ENCODE measurements at places on chromosomes 6 and 20. TPM values are rescaled to one million over a fixed set of nuclear protein-coding genes. Genes with fewer than 3 reads are reported as not detected.

Gene RBCK1
- 73.9 TPM for total RNA-seq

- DNase-seq = no peak
These were observed 164.2 kb downstream of the SLC24A3 start for GRCh38 chr20:19376451-19377229.

GRCh38 chr6:2213086-2213485, 32.3 kb downstream of the GMDS start:
- no peak for DNase-seq

GRCh38 chr6:90894285-90895130, 307.6 kb upstream of the MAP3K7 start:
- no peak for DNase-seq

Gene PSORS1C2
- not detected for total RNA-seq

DNA sequence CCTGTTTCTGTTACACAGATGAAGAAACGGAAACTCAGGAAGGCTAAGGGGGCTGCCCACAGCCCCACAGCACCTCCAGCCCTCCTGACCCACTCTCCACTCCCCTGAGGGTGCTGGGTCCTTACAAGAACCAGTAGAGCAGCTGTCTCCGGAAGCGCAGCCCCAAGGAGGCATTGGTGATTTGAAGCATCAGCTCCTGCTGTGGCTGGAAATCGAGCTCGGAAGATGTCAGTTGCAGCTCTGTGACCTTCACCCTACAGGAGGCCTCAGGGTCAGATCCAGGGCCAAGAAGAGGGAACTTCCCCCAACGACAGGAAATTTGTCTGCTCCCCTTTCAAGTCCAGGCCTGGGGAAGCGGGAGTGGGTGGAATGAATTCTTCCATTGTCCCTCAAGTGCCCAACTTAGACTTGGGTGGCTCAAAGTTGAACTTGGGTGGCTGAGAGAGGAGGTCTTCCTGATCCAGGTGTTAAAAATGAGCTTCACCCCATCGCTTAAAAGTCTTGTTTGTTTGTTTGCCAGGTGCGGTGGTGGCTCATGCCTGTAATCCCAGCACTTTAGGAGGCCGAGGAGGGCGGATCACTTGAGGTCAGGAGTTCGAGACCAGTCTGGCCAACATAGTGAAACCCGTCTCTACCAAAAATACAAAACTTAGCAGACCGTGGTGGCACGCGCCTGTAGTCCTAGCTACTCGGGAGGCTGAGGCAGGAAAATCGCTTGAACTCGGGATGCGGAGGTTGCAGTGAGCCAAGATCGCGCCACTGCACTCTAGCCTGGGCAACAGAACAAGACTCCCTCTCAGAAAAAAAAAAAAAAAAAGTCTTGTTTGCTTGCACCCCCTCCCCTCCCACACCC, 1.9 kb downstream of the PLTP start:
- no peak for DNase-seq

- no peak for DNase-seq
These were observed 175.0 kb downstream of the BCAS1 start for GRCh38 chr20:53895385-53895755.

DNA sequence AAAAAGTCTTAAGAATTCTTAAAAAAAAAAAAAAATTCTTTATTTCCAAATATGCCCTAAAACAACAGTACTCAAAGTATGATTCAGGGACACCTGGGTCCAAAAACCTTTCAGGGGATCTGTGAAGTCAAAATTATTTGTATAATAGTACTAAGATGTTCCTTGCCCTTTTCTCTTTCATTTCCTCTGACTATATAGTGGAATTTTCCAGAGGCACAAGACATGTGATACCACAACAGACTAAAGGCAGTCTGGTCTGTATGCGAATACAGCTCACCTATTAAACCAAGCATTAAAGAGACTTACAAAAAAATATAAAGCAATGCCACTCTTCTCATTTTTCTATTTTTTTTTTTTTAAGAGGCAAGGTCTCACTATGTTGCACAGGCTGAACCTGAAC, 15.4 kb downstream of the NOL7 start:
- DNase-seq = no peak

Gene HLA-DRB1
- 15.3 TPM for total RNA-seq

GRCh38 chr6:159044899-159045727, at the start of gene TAGAP:
TSS of gene TAGAP (minus strand) at chr6:159044991. CDS start at chr6:159044146, 845 bp downstream.
- DNase-seq = no peak

GRCh38 chr6:166341977-166342348, 382 bp downstream of the SFT2D1 start:
- no peak for DNase-seq
